H1 (cell line): ENCODE measurements at places on chromosomes 3 and 15. TPM values are rescaled to one million over a fixed set of nuclear protein-coding genes. Genes with fewer than 3 reads are reported as not detected.
A peak's percentile ranks its signal among the peaks of the same experiment; 100 is the strongest.

DNA sequence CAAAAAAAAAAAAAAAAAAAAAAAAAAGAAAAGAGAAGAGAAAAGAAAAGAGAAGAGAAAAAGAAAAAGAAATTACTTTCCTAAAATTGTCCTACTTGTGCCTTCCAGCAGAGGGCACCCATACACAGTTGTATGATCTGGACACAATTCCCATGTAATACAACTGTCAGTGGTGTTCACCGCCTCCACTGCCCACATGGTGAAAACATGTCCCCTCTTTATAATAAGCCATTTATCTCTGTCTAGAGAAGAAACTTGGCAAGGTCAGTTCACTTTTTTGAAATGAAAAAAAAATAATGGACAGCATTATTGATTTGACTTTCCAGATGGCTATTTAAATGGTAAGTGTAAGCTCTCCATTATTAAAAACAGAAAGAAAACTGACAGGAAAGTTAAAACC is 459.4 kb downstream of the GBE1 start:
- H3K36me3 ChIP-seq = no peaks in the 10 kb centered on the region
- no peak overlapping the region for H3K4me3 ChIP-seq
- no peaks in the 10 kb centered on the region for H3K4me1 ChIP-seq
- DNase-seq = no peak
- no peaks in the 10 kb centered on the region for H3K27me3 ChIP-seq
- H3K27ac ChIP-seq = no peak overlapping the region

The KLHL40 gene
- polyA plus RNA-seq = 0.02 TPM in 1 of 2 replicates, not detected in the other

GRCh38 chr3:140128217-140128616 is 193.2 kb downstream of the CLSTN2 start:
- no peak for DNase-seq
- no peaks in the 10 kb centered on the region for H3K27me3 ChIP-seq
- H3K4me3 ChIP-seq = no peak overlapping the region
- H3K4me1 ChIP-seq = no peaks in the 10 kb centered on the region

- H3K36me3 ChIP-seq = no peaks in the 10 kb centered on the region
- no peak overlapping the region for H3K4me3 ChIP-seq
- DNase-seq = peak; percentile 85
- no peaks in the 10 kb centered on the region for H3K27me3 ChIP-seq
- peaks cover 5% of the 10 kb centered on the region for H3K4me1 ChIP-seq
These were observed 13.2 kb downstream of the GREM1 start for GRCh38 chr15:32730677-32731654.

DNA sequence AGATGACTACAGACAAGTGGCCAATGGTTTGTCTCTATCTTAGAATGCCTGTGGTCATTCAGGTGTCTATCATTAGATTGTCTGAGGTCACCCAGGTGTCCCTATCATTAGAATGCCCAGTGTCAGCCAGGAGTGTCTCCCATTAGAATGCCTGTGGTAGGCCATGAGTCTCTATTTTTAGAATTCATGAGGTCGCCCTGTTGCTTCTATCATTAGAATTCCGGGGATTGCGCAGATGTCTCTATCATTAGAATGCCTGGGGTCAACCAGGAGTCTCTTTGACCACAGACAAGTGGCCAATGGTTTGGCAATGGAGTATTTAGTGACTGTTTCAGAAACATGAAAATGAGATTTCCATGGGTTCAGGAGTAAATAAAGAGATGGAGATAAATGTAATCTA is 7.6 kb downstream of the RTP2 start:
- no peak overlapping the region for H3K27ac ChIP-seq
- no peak overlapping the region for H3K4me3 ChIP-seq

The ARL6IP5 gene
- polyA plus RNA-seq = 24.9 and 32.0 TPM in 2 replicates

DNA sequence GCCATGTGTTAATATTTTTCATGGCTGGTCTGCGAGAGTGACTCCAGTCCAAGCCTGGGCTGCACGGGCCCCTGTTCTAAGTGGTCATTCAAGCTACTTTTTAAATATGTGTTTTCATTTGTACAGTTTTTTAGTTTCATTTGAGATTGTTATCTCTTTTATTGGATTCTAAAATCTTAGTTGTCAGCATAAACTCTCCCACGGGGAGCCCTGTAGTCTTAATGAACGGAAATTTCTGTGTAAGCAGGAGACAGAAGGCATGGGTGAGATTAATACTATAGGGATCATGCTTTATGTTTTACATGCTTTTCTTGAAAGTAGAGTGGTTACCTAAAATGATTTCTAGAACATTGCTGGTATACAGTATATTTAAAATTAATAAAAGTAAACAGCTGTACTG is 373.1 kb upstream of the SLCO3A1 start:
- H3K27me3 ChIP-seq = no peaks in the 10 kb centered on the region
- no peaks in the 10 kb centered on the region for H3K4me1 ChIP-seq
- H3K36me3 ChIP-seq = no peaks in the 10 kb centered on the region
- H3K27ac ChIP-seq = no peak overlapping the region
- no peak overlapping the region for H3K4me3 ChIP-seq

The KIF9 gene
- polyA plus RNA-seq = 5.0 and 5.8 TPM in 2 replicates

The CLDN18 gene
- not detected in 2 replicates for polyA plus RNA-seq

GRCh38 chr15:92707880-92708551 is 52.4 kb upstream of the FAM174B start:
- H3K27ac ChIP-seq = no peak overlapping the region
- no peaks in the 10 kb centered on the region for H3K36me3 ChIP-seq
- H3K4me1 ChIP-seq = 0 out of 2 replicates have a peak, but pooled peaks cover 2% of the 10 kb centered on the region
- H3K27me3 ChIP-seq = no peaks in the 10 kb centered on the region; the same call in none of the 2 replicates
- DNase-seq = no peak
- H3K4me3 ChIP-seq = no peak overlapping the region

The INAFM2 gene
- polyA plus RNA-seq = 9.6 and 15.3 TPM in 2 replicates

GRCh38 chr3:98584547-98584946 is 8.9 kb downstream of the CPOX start:
- H3K27ac ChIP-seq = no peak overlapping the region
- no peak for DNase-seq
- H3K4me1 ChIP-seq = peaks cover 3% of the 10 kb centered on the region
- no peaks in the 10 kb centered on the region for H3K27me3 ChIP-seq
- H3K36me3 ChIP-seq = peaks cover 42% of the 10 kb centered on the region

GRCh38 chr3:45774581-45775521 is 21.5 kb downstream of the SLC6A20 start:
- no peak overlapping the region for H3K27ac ChIP-seq
- DNase-seq = no peak
- H3K27me3 ChIP-seq = no peaks in the 10 kb centered on the region
- no peaks in the 10 kb centered on the region for H3K36me3 ChIP-seq
